ENCODE measurements at places on chromosomes 5 and 9. TPM values are rescaled to one million over a fixed set of nuclear protein-coding genes. Genes with fewer than 3 reads are reported as not detected.

DNA sequence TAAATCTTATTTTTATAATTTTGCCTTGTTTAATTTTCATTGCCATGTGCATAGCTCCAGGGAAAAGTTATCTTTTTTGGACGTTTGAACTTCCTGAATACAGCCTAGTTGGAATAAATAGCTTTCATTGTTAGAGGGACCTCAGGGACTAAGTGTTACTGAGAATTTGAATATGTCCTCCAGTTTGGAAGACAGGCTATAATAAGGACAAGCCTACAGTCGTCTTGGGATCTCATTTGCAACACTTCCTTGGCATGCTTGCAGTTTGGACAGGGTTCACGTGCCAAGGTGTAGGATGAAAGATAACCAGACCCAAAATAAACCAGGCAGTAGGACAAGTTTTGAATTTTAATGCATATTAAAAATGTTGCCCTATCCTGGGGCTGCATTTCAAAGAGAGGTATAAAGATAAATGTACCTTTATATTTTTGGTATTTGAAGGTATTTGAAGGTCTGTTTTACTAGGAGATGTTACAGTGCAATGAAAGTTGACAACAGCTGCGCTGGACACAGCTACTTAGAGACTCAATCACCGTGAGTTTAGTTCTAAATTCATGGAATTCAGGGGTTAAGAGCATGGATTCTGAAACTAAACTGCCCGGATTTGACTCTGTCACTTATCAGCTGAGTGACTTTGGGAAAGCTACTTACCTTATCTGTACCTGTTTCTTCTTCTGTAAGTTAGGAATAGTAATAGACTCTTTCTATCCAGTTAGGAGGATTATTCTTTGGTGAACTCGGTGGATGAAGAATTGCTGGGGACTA, 134.1 kb downstream of the ACTBL2 start:
- no peak for DNase-seq

Gene PCDHGB1
- 1.9 TPM for polyA plus RNA-seq

GRCh38 chr5:84251503-84251902, 133.2 kb downstream of the EDIL3 start:
- no peak for DNase-seq

Gene NIM1K
- 0.78 TPM for polyA plus RNA-seq

- DNase-seq, result no peak
Observed at GRCh38 chr5:99815-100214, 7.8 kb downstream of the PLEKHG4B start.

DNA sequence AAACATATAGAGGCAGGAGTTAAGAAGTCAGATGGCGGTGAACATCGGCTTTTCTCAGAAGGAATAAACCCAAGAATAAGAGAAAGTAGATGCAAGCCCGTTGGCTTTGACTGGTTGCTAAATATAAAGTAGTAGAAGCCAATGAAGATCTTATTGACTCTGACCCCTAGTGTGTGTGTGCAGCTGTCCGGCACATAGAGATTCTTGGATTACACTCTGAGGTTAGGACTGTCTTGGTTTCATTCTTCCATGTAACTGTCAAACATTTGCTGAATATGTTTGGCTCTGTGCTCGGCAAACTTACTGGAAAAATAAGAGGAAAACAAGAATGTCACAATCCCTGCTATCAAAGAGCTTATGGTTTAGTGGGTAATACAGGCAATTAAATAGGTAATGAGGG, 54.9 kb downstream of the ASTN2 start:
- no peak for DNase-seq

- DNase-seq, result no peak
Observed at GRCh38 chr9:130535818-130536521, 43.4 kb upstream of the FUBP3 start.

DNA sequence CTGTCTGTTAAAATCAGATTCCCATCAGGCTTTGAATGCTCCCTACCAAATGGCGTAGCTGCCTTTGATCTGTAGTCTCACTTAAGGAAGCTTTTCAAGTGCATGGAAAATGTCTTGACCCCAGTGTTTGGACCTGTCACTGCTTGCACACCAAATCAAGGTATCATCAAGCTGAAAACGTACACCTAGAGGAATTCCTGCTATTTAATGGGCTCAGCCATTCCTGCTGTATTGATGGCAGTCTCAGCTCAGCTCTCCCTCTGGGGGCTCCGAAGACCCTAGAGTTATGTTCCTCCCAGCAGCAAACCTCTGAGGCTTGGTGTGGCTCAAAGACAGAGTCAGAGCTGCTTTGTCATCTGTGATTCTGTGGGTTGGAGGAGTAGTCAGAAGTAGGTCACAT, 63.5 kb downstream of the PGM5 start:
- DNase-seq, result no peak

DNA sequence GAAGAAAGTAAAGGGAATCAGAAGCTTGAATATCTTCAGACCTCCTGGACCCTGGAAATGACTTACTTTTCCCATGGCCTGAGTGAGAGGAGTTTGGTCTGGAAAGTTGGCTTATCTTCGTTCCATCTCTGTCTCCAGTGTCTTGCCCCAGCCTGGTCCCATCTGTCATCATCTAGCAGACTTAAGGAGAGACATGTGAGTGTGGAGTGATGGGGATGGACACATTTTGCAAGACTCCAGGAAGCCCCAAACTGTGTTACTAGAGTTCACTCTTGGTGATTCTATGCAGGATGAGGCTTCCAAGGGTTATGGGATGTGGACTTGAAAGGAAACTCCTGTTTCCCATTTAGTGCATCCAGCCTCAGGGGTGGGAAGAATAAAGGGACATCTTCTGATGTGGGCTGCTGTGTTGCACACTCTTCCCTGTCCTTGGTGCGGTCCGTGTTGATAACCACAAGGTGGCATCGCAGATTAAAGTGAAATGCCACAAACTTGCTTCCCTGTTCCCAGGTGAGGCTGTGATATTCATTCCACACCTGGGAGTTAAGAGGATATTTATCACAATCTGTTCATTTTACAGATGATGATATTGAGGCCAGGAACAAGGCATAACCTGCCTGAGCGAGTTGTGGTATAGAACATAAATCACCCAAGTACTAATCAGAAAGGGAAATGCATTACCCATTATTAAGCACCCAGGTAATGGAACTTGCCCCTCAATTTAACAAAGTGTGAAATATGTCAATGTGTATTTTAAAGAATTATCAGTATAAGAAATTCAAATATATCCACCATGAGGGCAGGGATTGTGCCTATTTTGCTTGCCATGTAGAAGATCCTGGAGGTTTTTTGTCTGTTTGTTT, 269.9 kb upstream of the PAPPA start:
- DNase-seq, result peak; percentile 2

Measured in left renal pelvis (tissue), 4 donors.